Retina (tissue), 1 donor: ENCODE measurements at places on chromosomes 13 and 19.

DNA sequence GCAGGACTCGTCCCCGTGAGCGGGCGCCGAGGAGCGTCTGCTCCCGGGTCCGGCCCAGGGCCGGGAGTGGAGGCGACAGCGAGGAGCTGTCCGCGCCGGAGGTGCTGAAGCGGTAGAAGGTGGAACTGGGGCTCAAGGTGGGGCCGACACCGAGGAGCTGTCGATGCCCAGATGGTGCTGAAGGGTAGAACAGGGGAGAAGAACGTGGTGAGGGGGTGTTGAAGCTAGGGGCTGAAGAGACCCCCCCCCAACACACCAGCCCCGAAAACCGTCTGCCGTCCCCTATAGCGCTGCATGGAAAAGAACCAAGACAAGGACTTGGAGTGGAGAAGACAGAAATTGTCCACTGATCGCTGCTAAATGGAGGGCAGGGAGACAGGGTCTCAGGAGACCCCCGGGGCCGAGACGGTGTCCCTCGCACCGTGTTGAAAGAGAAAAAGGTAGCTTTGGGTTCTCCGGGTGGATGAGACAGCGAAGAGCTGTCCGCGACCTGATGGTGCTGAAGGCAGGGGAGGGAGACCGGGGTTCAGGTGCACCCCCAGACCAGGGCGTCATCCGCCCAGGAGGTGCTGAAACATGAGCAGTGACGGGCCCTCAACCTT lies 7.1 kb upstream of the PDE4C start:
- no peak for DNase-seq

DNA sequence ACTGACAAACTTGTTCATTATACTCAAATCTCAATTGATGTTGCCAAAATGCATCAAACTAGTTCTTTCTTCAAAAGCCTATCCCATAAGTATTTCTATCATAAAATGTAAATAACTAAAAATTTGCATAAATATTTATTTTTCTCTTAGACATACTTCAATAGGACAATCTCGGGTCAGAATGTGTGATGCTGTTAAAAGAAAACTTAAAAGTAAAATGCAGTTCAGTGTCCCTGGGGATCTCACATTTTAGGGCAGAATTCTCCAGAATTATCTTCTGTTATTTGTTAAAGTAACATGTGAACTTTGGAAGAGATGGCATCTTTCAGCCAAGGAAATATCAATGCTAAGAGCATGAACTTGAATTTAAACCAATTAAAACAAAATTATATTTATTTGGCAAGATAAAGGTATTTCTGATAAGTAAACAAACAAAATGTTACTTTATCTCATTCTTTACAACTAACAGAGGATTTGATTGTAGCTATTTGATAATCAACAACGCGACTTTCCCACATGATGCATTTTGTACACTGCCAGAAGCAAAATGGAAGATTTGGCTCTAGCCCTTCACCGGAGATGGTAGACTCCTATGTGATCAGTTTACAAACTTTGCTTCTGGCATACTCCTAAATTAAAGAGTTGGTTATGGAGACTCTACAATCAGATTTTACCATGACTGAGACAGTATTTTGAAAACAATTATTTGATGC lies 169.5 kb upstream of the EDNRB start:
- DNase-seq, result no peak

DNA sequence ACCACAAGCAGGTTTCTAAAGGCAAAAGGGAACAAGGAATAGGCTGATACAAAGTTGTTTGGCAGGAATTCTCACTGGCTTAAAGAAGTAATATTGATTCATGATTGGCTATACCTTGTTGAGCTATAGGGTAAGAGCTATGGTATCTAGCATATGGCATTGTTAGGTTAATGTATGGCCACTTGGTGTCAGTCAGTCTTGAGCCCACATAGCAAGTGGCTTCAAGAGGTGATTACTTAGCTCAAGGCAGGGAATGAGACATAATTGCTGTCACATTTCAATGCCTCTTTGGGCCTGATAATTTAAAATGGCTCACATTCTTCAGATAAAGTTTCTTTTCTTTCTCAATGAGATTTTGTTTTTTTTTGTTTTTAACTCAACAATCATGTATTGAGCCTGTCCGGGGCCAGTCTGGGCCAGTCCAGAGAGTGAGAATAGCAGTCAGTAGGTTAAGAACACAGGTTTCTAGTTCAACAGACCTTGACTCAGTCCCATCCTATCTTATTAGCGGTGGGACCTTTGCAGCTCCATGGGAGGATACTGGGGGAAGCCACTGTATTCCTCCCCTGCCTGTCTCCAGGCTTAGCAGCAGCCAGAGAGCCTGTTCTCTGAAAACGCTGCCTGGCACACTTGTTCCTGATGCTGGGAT lies 45.8 kb upstream of the RCBTB2 start:
- DNase-seq, result no peak

DNA sequence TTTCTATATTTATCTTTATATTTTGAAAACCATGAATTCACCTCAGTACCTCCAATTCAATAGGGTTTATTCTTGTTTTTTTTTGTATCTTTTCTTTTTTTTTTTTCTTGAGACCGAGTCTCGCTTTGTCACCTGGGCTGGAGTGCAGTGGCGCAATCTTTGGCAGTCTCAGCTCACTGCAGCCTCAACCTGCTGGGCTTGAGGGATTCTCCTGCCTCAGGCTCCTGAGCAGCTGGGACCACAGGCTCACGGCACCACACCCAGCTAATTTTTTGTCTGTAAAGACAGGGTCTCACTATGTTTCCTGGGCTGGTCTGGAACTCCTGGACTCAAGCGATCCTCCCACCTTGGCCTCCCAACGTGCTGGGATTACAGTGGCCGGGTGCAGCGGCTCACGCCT lies 23.1 kb upstream of the EVI5L start:
- DNase-seq, result no peak

- no peak for DNase-seq
Observed at GRCh38 chr13:58429917-58430316, 798.4 kb downstream of the PCDH17 start.

DNA sequence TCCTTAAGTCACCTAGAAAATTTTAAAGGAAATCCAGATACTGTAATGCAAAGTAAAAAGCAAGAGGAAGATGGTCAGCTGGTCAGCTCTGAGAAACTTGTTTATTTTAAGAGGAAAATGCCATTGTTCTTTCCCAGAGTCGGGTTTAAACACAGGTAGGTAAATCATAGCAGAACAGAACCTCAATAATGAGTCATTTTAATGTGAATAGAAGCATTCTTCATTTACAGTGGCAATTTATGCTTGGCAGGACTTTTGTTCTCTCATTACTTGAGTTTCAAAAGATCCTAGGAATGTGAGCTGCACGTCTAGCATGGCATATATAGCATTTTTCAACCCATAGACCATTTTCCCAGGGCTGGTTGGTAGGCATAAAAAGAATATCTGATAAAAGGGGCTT lies 132.3 kb downstream of the LIG4 start:
- peak; percentile 23 for DNase-seq

DNA sequence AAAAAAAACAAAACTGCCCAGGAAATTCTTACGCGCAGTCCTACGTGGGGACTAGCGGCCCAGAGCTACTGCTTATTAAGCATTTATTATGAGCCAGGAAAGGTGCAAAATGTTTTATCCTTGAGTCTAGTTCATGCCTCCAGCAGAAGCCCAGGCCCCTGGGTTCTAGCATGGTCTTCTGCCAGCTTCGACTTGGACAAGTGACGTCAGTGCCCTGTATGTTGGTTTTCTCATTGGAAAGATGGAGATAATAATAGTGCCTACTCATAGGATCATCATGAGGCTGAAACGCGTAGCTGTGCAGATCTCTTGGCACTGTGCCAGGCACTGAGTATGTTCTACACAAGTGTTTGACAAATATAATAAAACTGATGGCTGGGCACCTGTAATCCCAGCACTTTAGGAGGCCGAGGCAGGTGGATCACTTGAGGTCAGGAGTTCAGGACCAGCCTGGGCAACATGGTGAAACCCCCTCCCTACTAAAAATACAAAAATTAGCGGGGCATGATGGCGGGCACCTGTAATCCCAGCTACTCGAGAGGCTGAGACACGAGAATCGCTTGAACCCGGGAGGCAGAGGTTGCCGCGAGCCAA lies 12.4 kb upstream of the SULT2B1 start:
- no peak for DNase-seq

DNA sequence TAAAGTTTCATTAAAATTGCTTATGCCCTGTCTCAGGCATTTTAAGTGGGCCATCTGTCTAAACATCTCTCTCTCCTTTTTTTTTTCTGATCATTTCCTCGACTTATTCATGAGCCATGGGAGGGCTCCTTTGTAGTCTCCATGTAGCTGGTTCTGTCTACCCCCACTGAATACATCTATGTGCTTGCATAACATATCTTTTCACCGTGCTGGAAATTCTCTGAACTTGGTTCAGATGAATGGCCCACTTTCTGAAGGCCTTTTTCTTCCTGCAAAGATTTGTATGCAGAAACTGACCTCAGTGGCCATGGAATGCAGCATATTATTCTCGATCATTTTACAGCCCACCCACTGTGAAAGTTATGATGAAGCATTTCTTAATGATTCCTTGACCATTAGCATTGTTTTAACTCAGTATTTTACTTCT lies 225.3 kb downstream of the GGACT start:
- peak; percentile 41 for DNase-seq

DNA sequence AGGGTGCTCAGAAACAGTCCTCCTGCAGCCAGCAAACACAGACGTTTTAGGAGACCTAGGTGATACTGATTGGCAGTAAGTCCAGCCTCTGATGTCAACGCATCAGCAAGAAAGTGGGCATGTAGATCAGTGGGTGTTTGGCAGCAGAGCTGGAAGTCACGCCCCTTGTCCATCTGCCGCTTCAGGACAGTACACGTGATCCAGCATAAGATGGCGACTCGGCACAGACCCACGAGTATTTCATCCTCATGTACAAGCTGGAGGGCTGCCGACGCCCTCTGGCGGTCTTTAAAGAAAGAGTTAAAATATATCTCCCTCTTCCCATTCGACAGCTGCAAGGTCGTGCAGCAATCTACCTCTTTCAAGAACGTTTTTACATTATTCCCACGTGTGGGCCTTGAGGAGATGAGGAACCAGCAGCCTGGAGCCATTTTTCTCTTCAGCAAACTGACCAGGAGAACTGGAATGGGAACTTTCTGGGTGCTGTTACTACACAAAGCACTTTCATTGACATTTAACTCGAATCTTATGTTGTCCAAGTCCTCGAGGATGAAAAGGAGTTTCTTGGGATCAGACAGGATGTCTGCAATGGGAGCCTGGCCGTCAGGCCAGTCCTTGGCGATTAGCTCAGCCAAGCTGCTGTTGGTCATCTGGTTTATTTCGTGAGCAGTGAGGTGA lies 22.3 kb downstream of the NLRP11 start:
- DNase-seq, result peak; percentile 1

DNA sequence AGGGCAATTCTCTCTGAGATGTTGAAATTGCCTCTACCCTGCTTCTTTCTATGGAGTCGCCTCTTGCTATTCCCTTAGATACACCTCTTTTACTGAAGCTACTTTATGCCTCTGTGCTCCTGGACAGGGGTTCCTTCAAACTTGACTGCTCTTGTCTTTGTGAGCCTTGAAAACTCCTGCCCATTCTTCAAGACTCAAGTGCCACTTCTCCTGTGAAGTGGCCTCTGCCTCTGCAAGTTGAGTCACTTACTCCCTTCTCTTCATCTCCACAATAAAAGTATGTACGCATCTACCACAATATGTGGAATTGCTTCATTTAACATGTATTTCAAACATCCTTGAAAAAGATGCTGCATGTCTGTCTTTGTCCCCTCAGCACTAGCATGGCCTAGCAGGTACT lies 66.0 kb upstream of the TPP2 start:
- DNase-seq, result no peak

DNA sequence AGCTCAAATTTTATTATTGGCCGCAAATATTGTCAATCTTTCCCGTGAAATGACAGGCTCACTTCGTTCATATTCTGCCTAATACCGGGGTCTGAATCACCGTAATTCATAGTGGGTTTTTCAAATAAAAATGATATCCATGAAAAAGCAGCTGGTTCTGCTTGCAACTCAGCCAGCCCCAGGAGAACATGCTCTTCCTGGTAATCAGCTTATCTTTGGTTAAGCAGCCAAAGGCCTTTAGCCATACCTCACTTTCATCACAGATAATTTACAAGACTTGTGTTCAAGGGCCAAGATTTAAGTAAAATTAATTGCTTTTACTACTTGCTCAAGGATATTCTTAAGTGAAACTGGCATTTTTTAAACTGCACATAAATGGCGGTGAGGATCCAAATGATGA lies 22.5 kb downstream of the RNASEH2B start:
- DNase-seq, result no peak

DNA sequence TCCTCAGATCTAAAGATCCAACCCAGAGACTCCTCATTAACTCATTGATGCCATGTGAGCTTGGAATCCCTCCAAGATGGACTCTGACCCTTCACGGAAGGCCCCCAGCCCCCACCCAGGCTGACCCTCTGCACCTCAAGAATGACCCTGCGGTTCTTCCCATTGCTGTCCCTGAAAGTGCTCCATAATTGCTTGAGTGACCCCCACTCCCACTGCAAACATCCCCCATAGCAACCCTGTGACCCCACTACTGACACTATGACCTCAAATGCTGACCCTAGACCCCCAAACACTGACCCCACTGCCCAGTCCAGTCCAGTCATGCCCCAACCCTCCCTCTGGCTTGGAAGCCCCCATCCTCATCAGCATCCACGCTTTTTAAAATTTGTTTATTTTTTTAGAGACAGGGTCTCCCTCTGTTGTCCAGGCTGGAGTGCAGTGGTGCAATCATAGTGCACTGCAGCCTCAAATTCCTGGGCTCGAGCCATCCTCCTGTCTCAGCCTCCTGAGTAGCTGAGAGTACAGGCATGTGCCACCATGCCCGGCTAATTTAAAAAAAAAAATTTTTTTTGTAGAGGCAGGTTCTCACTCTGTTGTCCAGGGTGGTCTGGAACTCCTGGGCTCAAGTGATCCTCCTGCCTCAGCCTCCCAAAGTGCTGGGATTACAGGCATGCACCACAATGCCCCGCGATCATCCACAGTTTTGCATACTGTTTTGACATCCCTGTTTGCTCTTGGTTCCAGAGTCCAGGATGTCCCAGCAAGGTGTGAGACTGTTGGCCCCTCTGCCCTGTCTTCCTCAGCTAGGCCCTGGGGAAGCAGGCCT lies 855 bp downstream of the LYL1 start:
- no peak for DNase-seq

- no peak for DNase-seq
Observed at GRCh38 chr13:91066745-91067144, 280.7 kb upstream of the MIR17HG start.

DNA sequence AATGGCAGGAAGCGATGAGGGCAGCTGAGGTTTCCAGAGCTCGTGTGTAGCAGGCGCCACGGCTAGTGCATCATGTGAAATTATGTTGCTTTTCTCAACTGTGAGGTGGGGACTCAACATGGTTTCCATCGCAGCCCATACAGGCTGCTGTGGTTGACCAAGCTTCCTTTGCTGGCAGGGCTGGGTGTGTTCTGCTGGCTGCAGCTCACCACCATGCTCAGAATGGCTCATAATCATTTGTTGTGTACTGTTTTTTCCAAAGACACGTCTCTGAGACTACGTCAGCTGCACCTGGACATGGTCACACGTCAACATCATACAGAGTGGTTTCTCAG lies 16.1 kb upstream of the RASA3 start:
- DNase-seq, result no peak

GRCh38 chr19:11168568-11168967 lies 13.0 kb upstream of the SPC24 start:
- DNase-seq, result no peak
